ENCODE measurements at places on chromosomes 2 and 18.
A peak's percentile ranks its signal among the peaks of the same experiment; 100 is the strongest.

- DNase-seq: no peak
Measured at GRCh38 chr18:58362829-58363271, 266.0 kb downstream of the ALPK2 start.

GRCh38 chr2:190328573-190329147 lies 9.0 kb upstream of the HIBCH start:
- no peak for DNase-seq

- DNase-seq: peak; percentile 34
Measured at GRCh38 chr2:85750587-85751575, 2.9 kb upstream of the ATOH8 start.

GRCh38 chr18:51236225-51236624 lies 38.7 kb upstream of the MEX3C start:
- no peak for DNase-seq

- DNase-seq: peak; percentile 43
Measured at GRCh38 chr2:241803387-241804325, 5.3 kb upstream of the NEU4 start.

- no peak for DNase-seq
Measured at GRCh38 chr2:187105218-187105617, 256.2 kb upstream of the ZSWIM2 start.

GRCh38 chr2:241629762-241630435 lies 7.1 kb downstream of the THAP4 start:
- DNase-seq: no peak

DNA sequence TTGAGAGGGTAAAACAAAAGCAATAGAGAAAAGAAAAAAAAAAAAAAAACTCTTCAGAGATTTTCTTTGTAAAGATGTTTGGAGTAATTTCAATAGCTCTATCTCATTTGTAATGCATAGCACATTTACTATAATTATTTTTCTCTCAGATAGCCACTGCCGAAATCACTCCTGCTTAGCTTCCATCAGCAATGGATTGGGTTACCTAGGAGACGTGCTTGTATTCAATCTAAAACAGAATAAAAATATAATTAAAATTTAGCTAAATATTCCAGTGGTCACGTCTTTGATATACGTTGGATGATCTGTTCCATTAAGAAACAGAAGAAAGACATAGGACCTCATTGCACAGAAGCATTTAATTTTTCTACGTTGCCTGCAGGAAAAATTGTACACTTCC lies 1435.7 kb upstream of the DDX18 start:
- DNase-seq: no peak

DNA sequence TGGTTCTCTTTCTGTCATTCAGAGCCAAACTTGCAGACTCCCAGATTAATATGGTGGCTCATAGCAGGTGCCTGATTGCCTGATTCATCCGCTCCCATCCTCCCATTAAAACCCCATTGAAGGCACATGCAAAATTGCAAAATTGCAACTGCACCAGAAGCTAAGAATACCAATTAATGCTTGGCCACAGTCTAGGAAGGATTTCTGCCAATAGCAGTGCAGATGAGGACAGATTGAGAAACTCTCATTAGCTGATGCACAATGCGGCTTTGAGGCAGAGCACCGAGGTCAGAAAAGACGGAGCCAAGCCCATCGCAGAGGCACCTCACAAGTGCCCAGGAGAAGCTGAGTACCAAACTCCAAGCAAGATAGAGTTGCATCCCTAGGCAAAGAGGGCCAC lies 172.8 kb downstream of the ARL4C start:
- no peak for DNase-seq

- no peak for DNase-seq
Measured at GRCh38 chr18:75170022-75170789, 38.7 kb downstream of the PTGR3 start.

DNA sequence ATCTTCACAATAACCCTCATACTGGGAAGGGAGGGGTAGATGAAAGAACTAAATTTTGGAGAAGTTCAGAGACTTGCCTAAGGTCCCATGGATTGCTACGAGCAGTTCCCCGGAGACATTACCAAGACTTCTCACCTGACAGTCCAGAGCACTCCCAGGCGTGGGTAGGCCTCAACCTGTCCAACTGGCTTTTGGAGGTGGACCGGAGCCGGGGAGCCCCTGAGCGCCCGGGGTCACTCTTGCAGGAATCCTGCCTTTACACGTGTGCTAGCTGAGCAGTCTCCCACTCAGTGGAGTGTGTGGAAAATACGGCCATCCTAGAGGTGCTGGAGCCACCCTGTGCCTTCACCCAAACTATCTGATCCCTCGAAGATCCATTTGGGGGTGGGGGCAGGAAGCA lies 8.0 kb downstream of the POMC start:
- no peak for DNase-seq

- no peak for DNase-seq
Measured at GRCh38 chr2:104944495-104944894, 90.6 kb downstream of the POU3F3 start.

GRCh38 chr2:108918941-108919341 lies 70.1 kb downstream of the EDAR start:
- no peak for DNase-seq

DNA sequence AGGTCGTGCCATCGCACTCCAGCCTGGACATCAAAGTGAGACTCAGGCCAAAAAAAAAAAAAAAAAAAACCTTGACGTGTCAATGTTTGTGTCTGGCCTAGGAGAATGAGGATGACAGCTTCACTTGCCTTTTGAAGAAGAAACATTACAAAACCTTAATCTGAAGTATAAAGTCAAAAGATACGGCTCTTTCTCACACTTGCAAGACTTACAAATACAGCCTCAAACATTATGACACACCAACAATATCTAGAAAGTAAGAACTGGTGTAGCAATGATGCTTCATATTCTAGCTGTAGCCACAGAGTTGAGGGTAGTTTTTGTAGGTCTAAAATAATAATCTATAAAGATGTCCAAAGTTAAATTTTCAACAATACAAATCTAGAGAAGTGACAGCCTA lies 25.5 kb downstream of the MPPE1 start:
- DNase-seq: no peak

- no peak for DNase-seq
Measured at GRCh38 chr2:10963155-10963554, 51.4 kb downstream of the KCNF1 start.

GRCh38 chr18:11004294-11004693 lies 145.1 kb downstream of the PIEZO2 start:
- DNase-seq: no peak

DNA sequence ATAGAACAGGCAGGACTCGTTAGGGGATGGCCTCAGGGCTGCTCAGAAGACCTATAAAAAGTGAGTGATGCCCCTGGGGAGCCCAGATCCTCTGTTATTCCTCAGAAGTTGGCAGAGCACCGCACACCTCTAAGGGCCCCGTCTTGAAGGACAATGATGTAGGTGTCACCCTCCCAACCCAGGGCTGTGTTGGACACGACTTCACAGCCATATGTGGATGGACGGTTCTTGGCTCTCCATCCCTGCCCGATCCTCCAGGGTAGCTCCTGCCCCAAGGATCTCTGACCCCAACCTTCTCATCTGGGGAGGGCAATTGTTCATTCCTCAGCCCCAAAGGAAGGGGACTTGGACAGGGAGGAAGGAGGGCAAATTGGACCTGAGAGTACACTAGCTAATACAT lies 246.1 kb downstream of the DYSF start:
- DNase-seq: no peak

DNA sequence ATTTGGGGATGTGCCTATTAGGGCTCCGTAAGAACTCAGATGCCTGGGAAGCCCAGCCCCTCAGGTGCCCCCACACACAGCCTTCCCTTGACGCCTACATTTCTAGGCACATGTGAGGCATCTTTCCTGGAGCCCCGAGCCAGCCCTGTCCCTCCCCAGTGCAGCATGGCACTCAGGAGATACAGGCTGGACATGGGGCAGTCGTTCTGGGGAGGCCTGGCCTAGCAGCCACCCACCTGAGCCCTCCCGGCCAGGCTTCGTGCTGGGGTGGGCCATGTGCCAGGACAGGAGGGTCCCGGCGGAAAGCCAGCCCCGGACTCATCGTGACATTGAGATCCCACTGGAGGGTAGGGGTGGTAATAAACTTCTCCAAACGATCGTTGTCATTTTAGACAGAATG lies 15.2 kb downstream of the BOK start:
- no peak for DNase-seq

DNA sequence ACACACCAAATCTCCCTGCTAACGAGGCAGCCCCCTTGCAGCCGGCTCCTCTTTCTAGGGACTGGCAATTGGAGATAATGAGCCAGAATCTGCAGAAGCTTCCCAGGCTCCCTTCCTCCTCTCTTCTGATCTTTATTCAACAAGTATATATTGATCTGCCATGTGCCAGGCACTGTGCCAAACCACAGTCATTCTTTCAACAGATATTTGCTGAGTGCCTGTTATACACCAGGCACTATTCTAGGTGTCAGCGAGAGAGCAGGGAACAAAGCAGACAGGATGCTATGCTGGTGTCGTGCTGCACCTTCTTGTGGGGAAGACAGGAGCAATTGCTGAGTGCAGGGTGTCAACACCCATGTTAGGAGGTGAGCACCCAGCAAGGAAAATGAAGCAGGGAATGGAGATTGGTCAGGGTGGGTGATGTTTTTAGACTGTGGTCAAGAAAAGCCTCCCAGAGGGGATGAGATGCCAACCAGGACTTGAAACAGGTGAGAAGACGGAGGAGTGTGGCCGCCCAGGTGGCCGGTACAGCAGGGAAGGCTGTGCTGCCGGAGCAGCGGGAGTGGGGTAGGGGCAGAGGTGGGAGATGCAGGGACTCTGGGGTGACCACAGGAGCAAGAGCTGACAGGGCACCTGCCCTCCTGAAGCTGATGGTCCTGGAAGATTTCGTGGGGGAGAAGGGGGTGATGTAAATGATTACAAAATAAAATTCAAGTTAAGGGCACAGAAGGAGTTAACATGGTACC lies 307.6 kb upstream of the RAB12 start:
- no peak for DNase-seq

GRCh38 chr2:68908392-68908970 lies 37.3 kb upstream of the BMP10 start:
- DNase-seq: peak; percentile 94

GRCh38 chr18:42157878-42158277 lies 202.8 kb downstream of the PIK3C3 start:
- no peak for DNase-seq

DNA sequence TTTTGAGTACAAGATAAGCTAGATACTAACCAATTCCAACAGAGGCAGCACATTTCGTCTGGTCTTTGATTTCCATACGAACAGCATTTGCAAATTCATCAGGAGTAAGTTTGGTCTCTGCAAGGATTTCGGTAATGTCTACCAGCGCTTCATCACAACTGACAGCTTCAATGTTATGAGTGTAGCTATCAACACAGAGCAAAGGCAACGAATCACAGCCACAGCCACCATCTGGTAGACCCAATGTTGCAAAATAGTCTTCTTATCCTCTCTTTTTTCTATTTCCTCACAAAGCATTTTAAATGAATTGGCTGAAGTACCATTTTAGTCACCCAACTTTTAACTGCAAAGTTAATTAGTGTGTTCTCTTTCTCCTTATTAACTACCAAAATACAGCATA lies 68.3 kb downstream of the REV1 start:
- no peak for DNase-seq

DNA sequence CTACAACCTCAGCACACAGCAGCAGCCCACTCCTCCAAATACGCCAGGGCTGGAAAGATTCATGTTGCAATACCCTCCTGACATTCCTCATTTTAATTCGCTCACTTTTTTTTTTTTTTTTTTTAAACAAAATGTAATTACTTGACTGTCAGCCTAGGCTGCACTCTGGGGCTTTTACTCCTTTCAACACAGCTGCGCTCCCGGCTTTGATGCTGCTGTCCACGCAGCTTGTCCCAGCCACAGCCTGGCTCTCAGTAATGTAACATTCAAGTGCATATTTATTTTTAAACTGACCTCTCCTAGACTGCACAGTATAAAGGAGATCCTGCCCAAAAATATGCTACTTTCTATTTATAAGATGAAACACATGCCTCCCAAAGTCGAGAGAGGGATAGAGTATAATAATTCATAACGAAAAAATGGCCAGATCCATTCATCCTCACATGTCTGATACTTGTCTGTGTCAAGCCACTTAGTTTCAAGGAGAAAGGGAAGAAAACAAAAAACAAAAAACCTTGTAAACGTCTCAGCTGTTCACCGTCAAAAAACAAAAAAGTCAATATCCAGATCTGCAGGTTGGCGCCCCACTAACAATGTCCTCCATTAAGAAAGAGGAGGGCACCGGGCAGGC lies 949 bp downstream of the CDC42EP3 start:
- DNase-seq: no peak

GRCh38 chr18:75070235-75070624 lies 138.7 kb downstream of the PTGR3 start:
- no peak for DNase-seq

- no peak for DNase-seq
Measured at GRCh38 chr18:57167617-57168308, 20.9 kb downstream of the BOD1L2 start.

- no peak for DNase-seq
Measured at GRCh38 chr2:162710287-162710890, 128.2 kb downstream of the KCNH7 start.

GRCh38 chr2:189543367-189543766 lies 37.2 kb downstream of the SLC40A1 start:
- no peak for DNase-seq

GRCh38 chr2:127700527-127701192 lies 637 bp upstream of the SFT2D3 start:
- DNase-seq: peak; percentile 31

DNA sequence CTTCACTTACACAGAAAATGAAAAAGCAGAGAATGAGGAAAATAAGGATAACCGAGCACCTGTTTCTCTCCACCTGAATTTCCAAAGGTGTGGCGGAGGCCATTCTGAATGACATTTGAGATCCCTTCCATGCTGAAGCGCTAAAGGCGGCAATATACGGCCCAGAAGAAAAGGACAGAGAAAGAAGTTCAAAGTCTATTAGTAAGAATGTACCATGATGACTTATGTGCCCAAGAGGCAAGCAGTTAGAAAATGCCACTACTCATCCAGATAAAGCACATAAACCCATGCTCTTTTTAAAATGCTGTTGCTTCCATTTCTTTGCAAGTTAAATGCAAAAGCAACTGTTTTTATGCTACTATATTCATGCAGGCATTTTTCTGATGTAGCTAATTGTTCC lies 37.2 kb downstream of the FEZ2 start:
- no peak for DNase-seq

DNA sequence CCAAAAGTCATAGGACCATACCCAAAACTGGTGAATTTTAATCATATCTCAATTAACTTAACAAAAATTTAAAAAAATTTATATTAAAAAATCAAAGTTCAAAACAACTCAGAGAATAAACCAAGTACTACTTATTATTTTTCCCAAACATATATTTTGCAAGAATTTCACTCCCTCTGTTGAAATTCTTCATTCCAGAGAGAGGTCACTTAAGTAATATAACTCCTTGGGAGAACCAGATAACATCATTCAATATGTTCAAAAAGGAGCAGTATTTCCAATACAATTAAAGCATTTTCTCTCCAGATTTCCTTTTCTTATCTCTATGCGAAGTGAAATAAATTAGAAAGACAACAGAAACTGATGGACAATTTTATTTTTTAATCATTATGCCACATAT lies 165.9 kb upstream of the RND3 start:
- no peak for DNase-seq

- no peak for DNase-seq
Measured at GRCh38 chr2:23302591-23302990, 82.4 kb upstream of the KLHL29 start.

- DNase-seq: no peak
Measured at GRCh38 chr2:197356136-197356535, 45.6 kb upstream of the ANKRD44 start.
